AG04450 (cell line): ENCODE measurements at places on chromosomes 5 and 9.

DNA sequence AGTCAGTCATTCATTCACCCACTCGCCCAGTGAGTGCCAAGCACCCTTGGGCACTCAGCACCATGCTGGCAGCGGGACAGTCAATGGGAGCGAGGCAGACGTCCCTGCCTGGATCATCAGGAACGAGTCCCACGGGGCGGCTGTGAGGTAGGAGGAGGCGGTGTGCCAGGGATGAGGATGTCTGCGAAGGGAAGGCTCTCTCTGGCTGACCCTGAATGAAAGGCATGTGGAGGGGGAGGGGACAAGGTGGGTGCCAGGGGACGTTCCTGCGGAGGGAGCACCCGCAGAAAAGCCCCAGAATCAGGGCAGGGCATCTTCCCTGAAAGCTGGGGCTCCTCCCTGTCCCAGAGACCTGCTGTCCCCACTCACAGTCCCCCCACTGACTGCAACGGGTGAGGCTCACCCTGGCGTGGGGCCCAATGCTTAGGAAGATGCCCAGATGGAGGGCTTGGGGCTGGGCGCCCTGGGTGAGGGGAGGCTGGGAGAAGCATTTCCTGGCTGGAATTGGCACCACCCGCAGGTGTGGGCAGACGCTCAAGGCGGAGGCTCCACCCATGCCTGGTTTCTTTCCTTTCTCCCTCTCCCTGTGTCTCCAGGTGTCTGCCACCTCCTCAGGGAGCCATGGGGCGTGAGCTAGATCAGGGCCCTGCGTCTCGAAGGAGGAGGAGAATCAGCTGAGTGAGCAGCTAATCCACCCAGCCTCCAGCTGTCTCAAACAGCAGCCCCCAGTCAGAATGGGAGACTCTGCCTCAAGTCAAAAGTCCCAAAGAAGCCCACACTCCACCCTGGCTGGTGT, 179.0 kb upstream of the PPP1R26 start:
- no peak for DNase-seq

GRCh38 chr5:31962351-31962751, 211.8 kb downstream of the GOLPH3 start:
- no peak for DNase-seq

GRCh38 chr5:110957934-110958333, 113.6 kb upstream of the TSLP start:
- peak; percentile 16 for DNase-seq

DNA sequence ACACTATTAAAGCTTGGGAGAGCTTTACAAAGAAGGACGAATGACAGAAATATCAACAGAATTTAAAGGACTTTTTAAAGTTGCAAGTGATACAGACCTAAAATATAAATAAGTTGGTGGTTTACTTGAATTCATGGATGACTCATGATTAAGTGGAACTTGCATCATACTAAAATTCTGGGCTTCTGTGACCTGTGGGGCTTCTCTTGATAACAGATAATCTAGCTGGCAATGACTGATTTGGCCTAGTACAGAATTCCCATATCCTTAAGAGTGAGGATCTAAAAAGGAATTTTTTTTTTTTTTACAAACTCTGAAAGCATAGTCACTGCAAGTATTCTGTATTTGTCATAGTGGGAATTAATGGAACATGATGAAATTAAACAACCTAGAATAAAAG, 543.7 kb upstream of the SGCD start:
- DNase-seq: no peak

GRCh38 chr9:137761032-137761431, 116.5 kb upstream of the CACNA1B start:
- DNase-seq: no peak

DNA sequence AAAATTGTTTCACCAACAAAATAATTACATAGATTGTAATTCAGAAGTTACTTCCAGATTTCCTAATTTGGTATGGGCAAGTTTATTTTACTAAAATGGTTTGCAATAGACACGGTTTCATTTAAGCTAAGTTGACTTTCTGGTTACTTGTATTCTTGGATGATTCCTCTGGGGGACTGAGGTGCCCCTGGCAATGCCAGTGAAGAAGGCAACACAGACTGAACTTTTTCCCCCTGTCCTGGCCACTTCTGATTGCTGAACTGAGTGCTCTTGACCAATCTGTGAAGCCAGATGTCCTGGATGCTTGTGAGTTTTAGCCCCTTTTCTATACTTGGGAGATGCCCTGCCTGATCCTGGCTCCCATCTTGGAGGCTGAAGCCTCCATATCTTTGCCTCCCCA, 66.3 kb upstream of the FANCC start:
- no peak for DNase-seq

DNA sequence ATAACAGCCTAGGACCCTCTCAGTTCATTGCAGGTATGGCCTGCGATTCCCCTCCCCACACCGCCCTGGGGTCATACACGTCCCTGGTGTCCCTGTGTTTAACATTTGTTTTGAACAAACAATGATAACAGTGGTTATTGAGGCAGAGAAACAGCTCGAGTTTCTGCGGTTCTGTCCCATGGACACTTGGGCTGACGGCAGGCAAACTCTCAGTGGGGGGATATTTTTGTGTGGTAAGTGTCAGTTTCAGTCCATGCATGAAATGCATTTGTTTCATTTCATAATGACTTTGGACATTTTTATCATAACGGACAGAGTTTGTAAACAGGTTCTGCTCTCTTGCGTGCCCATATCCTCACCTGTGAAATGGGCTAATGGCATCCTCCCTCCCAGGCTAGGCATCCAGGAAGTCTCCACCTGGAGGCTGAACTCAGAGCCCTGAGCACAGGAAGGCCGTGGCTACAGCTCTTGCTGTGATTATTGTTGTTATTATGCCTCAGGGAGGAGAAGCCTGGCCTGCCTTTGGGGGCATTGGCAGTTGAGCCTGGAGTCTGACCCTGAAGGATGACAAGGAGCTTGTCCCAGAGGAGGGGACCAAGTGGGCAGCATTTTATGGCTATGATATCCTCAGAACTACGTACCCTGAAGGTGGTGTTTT, 190.9 kb downstream of the GADD45G start:
- DNase-seq: no peak

DNA sequence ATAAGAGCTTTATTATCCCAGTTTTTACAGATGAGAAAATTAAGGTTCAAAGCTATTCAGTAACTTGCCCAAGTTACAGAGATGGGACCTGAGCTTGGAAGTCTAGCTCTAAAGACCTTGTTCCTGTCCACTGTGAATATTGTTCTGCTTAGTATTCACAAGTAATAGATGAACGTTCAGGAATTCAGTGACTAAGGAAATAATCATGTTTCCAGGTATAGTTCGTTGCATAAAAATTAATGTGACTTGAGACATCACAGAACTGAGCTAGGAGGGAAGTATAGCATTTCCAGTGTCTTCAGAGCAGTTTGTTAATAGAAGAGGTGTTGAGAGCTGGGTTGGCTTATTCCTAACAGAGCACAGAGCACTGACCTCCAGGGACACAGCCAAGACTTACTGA, 136.1 kb downstream of the FGF1 start:
- no peak for DNase-seq

DNA sequence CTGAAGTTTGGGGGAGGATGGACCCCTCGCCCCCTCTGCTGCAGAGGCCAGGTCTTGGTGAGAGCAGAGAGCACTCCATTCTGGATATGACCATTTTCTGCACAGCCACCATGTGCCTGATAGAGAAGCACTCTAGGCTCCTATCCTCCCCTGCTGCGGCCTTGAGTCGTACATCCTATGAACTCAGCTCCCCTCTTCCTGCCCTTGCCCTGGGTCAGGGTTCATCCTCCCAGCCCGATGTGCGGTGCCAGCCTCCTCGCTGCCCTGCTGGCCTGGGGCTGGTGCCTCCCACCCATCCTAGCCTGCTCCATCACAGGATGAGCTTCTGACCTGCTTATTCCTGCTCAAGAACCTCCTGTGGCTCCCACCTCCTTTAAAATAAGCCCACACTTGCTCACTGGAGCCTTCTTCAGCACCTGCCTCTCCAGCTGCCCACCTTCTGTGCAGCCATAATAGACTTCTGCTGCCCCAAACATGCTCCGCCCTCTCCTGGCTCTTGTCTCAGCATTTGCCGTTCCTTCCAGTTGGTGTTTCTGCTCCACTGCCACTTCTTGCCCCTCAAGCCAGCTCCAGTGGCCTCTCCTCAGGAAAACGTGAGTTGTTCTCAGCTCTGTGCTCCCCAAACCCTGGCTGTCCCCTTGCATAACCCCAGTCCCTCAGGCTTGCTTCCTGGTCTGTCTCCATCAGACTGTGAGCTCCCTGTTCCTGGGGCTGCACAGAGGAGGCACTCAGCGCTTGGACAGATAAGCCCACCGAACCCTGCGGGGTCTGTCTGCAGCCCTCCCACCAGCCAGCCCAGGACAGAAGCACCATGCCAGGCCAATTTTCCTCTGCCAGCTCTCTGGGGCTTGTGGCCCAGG, 22.3 kb upstream of the TTLL11 start:
- no peak for DNase-seq

- no peak for DNase-seq
Measured at GRCh38 chr5:173835661-173836060, 52.5 kb upstream of the CPEB4 start.

- DNase-seq: no peak
Measured at GRCh38 chr9:137095664-137096517, 9.1 kb downstream of the MAN1B1 start.

DNA sequence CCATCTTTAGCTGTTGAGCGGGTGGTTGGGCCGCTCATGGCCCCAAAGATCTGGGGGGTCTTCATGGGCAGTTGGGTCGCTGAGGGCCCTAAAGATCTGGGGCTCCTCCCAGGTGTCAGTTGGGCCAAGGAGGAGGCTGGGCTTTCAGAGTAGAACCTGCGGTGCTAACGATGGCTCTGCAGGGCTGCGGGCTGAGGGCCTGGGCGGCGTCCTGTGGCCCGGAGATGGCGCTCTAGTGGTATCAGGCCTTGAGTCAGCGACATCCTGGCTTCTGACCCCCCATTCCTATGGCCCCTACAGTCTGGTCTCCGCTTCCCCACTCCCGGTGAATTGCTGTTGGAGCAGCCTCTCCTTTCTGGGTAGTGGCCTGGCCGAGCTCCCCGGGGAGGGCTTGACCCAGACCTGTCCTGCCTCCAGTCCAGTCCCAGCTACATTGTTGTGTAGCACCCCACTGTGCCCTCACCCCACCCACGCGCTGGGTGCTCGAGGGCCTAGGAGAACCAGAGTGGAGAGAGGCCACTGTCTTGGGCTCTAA, 640 bp downstream of the C5orf58 start:
- no peak for DNase-seq

DNA sequence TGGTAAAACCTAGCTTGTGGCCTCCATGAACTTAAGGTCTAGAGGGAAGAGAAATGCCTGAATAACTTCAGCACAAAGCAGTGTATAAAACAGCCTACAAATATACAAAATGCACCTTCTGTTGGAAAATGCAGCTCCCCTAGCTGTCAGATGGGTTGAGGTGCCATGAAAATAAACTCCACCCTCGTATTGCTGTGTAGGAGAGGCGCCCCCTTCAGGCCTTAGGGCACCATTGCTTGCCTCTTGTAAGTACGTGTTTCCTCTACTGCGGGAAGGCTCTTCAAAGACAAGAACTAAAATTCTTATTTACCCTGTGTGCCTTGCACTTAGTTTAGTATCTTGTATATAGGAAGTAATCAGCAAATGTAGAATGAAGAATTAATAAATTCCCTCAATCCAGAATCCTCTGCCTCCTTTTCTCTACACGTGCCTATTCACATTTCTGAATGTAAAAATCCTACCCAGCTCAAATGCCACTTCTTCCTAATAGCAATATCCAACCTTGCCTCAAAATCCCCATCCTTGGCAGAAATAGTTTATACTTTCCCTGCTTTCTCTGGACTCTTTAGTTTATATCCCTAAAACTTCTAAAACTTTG, 393.7 kb upstream of the PDE4D start:
- no peak for DNase-seq

DNA sequence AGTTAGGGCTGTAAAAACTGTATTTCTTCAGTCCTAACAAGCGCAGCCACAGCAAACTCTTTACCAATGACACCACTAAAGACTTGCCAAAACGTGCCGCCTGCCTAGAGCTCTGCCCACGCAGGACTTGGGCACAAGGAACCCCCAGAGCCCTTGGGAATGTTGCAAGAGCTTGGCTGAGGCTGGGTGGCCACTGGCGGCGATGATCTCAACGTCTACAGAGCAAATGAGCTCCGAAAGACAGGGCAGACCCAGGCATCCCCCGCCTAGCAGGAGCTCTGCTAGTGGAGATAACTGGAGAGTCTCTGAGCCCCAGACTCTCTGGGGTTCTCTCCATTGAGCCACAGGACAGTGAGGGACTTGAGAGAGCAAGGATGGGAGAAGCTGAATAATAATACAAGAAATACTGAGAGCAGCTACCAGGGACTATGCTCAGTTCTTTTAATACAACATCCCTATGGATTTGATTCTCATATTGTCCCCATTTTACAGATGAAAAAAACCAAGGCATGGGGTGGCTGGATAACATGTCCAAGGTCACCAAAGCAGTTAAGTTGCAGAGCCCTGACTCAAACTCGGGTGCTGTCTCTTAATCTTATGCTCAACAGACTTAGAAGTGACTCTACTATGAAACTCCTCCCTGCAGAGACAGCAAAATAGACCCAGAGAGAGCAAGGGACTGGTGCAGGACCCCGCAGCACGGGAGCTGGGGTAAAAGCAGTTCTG, 32.5 kb downstream of the SHB start:
- no peak for DNase-seq
